NCI-H1105 (cell line): ENCODE measurements at places on chromosomes 12 and 14.

GRCh38 chr12:63922474-63922873 is 78.0 kb downstream of the SRGAP1 start:
- no peak for DNase-seq

GRCh38 chr14:102923925-102924486 is 1.5 kb downstream of the AMN start:
- no peak for DNase-seq

GRCh38 chr12:79558924-79559469 is 131.8 kb downstream of the PAWR start:
- no peak for DNase-seq

DNA sequence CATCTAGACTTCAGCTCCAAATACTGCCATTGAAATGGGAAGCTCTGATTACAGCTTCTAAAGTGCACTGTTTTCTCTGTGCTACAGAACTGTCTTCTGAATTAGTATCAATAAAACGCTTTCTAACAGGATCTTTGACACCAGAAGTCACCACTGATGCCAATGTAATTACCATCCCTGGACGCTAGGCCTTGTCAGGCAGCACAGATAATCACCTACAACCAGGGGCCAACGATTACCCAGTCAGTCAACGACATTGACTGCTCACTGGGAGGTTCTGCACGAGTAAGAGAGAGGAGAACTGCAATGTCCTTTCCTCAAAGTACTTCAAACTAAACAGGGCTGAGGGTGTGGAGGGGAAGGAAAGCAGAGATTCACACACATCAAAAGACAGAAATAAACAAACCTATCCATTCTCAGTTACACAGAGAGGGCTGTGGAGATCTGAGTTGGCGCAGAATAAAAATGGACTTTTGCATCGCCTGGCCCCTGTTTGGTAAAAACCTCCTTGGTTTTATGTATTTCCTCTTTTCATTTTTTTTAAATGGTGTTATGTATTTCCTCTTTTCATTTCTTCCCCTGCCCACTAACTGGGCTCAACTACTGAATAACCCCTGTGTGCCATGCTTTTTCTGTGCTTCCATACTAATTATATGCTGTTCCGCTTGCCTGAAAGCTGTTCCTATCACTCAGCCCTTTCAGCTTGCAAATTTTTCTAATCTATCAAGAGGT is 492.2 kb downstream of the APAF1 start:
- no peak for DNase-seq

GRCh38 chr14:68616221-68616902 is 176.5 kb downstream of the ZFP36L1 start:
- DNase-seq: no peak

DNA sequence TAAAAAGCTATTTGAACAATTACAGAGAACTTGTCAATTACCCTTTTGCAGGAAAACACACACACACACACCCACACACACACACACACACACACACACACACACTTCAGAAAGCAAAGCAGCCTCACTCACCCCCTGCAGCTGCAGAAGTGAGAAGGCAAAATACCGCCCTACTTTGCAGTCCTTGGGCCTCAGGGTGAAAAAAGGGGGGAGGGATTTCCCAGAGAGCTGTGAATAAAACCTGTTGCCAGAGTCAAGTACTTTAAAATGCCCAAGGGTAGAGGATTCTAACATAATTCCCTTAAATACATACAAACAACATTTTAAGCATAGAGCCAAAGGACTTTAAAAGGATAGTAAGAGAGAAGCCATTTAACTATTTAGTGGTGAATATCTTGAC is 285.9 kb downstream of the MDGA2 start:
- DNase-seq: no peak

DNA sequence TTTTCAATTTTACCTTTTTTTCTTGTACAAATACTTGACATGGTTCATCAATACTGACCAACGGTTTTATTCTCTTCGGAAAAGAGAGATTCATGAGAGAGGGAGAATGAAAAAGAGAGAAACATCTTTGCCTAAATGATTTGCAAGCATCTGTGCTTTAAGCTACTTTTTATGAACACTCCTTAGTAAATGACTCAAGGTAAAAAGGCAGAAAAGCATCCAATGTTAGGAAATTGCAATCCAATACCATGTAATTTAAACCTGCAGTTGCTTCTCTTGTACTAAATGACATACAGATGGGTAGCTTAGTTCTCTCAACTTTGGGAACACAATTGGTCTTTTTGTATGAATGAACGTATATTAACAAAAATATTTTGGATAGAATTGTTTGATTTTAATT is 46.1 kb downstream of the MSRB3 start:
- no peak for DNase-seq

DNA sequence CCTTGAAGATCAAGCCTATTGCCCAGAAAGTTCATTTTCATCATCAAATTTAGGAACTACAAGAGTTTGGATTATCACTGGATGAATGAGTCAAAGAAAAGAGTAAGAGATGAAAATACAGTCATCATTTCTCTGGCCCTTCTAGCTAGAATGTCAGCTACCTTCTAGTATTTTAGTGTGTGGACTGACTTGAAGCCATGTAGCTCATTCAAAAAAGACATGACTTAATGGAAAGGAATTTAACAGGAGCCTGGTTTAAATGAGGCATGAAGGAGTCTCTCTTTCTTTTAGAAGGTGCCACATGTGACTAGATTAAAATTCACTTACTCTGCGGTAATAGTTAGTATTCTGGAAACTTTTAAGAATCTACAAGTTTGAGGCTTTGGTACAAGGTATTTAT is 7.1 kb downstream of the PTHLH start:
- DNase-seq: no peak

- DNase-seq: no peak
Observed at GRCh38 chr12:103392722-103393121, 103.0 kb downstream of the C12orf42 start.

DNA sequence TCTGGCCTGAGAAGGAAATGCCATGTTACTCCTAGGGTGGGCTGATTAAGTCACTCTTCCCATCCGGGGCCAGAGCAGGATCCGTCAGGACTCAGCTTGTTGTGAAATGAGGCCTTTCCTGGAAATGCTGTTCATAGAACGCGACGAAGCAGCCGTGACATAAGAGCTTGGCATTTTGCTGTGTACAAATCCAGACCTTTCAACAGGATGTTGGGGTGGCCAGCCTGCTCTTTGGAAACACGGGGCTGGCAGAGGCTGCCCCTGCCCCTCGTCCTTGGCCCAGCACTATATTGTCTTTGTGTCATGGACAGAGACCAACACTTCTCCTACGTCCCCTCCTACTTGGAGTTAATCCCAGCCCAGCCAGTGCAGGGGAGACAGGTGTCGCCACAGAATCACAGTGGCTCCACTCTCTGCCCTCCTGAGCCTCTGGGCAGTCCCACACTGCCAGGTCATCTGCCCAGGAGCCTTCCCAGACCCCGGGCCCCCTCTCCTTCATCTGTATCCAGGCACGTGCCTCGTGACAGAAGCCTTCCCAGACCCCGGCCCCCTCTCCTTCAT is 18.6 kb upstream of the EIF5 start:
- no peak for DNase-seq

DNA sequence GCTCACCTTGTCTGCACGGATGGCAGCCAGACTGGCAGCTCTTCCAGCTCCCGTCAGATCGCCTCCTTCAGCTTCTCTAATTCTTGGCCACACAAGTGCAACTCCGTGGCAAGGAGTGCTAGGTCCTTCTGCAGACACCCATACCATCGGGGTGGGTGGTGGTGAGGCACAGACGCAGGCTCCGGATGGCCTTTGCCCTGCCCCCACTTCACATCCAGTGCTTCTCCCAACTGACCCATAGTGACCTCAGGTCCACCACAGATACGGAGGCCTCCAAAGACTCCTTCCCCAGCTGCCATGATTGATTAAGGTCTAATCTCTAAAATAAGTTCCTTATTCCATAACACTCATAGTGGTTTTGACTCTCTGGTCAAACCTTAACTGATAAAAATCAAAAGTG is 19.9 kb upstream of the CD27 start:
- DNase-seq: no peak

DNA sequence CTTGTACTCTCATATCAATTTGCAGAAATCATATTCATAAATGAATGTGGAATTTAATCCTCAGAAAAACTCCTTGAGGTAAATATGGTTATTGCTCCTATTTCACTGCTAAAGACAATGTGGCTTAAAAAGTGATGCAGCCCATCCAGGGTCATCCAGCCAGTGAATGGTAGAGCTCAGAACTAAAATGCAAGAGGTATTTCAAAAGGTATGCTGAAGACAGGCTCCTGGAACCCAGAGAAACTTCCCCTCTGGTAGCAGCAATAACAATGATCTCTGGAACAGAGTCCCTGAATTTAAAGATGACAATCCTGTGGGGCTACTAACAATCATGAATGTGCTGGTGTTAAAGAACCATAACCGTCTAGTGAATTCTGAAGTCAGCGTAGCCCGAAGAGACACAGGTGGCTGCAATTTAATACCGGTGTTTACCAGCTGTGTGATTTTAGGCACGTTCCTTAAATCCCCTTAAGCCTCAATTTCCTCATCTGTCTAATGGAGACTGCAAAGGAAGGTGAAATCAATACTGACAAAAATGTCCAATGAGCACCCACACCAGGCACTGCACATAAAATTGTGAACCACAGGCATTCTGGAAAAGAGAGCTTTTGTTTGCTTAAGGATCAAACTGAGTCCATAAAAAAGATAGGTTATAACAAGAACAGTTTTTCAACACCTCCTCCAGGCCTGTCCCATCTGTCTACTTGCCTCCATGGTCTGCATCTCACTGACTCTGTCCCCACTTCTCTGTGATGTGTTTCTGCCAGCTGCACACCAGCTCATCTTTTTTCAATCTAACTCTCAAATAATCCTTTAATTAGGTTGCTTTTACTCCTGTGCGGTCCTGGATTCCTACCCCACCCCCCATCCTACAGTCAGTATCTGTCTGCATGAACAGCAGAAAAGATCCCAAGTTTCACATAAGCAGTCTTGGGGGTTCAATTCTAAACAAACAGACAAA is 10.5 kb downstream of the TM7SF3 start:
- DNase-seq: no peak

DNA sequence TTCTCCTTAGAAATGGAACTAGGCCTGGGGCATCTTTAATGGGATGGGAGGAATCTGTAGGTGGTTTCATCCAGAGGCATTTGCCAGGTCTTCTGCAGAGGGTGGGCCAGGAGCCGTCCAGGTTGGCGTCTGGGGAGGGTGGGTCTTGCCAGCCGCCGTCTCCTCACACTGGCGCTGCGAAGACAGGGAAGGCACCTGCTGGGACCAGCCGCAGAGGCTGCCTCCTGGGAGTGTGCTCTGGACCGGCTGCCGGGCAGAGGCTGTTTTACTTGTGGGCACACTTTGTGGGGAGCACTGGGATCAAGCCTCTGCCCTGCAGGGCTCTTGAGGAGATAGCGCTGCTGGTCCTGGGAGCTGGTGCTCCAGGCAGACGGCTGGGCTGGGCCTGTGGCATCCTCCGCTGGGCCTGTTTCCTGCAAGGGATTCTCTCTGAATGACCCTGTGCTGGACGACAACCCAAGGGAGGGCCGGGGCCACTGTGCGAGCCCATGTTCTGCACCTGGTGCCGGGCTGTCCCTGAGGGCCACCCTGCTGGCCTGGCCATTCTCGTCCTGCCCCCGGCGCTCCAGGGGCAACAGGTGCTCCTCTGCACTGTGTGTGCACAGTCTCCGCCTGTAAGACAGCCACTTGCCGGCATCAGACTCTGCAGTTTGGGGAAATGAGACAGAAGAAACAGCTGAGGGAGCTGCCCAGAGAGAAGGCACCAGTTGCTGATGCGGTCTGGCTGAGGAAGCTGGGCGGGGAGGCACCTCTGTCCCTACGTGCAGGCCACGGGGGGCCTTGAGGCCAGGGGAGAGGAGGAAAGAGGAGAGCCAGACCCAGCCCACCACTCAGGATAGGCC is 10.0 kb upstream of the TEX22 start:
- no peak for DNase-seq

GRCh38 chr14:24814346-24814745 is 180.4 kb upstream of the GZMB start:
- DNase-seq: no peak

GRCh38 chr14:77222546-77223225 is 41.1 kb downstream of the TMEM63C start:
- no peak for DNase-seq

DNA sequence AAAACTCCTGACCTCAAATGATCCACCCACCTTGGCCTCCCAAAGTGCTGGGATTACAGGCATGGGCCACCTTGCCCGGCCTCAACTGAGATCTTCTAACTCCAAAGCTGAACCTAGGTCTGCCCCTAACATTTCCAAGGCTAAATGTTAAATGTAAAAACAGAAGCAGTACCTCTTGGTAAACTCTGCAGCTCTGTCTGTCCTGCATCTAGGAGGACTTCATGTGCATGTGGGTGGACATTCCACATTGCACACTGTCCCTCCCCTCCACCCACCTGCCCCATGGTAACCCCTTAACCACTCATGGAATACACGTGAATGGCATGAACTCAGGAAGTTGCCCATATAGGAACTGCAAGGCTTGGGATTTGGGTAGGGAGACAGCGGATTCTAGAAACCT is 33.1 kb downstream of the SNX6 start:
- no peak for DNase-seq

DNA sequence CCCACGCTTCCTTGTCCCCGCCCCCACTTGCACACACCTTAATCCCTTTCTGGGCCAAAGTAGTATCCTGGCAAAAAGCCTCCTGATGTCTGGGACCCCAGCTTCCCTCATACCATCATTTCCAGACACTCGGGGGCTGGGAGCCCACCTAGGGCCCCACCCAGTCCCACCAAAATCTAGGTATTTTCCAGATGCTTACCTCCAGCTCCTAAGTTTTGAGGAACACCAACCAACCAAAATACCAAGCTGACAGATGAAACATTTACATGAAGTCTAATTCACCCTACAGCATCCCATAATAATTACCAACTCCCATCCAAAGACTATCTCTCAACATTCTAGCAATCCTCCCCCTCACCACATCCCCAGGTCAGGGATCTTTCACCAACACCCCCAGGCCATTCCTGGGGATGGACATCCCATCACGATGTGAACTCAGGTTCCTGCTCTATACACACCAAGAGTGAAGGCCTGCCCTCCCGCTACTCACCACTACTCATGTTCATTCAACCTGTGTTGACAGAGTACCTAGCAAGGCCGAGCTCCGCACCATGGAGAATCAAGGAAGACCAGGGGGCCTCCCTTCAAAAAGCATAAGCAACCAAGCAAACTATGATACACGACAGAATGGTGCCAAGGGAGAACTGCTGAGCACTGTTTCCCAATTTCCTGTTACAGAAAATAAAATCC is 1.6 kb upstream of the CHD4 start:
- no peak for DNase-seq

DNA sequence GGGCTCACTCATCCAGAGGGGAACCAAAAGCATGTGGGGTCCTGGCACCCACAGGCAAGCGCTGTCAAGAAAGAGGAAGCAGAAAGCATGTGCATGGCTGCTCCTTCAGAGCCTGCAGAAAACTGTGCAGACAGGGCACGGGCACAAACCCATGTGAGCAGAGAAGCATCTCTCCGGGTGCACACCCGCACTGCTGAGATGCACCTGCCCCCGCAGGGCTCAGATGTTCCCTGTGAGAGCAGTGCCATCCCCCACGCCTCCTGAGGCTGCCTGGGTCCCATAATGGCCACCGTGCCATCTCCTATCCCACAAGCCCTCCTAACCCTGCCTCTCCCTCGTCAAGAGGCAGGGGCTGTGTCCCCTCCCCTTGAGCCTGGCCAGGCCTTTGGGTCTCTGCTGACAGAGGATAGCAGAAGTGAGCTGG is 32.3 kb upstream of the INF2 start:
- DNase-seq: no peak
